ENCODE measurements at places on chromosomes 2 and 18.

DNA sequence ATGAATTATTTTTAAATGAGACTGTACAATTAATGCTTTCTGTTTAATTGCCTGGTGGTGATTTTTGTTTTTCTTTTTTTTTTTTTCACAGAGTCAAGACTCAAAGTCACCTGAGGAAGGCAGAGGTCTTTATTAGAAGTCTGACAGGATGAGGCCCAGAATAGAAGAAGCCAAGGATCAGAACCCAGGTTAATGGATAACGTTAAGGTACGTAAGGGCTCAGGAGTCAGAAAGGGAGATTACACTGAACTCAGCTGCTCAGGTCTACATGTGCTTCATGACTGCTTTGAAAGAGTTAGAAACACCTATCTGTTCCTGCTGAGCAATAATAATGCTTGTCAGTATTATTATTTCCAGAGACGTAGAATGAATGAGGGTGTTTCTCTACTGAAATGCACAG lies 196.5 kb downstream of the LRATD1 start:
- DNase-seq: no peak

DNA sequence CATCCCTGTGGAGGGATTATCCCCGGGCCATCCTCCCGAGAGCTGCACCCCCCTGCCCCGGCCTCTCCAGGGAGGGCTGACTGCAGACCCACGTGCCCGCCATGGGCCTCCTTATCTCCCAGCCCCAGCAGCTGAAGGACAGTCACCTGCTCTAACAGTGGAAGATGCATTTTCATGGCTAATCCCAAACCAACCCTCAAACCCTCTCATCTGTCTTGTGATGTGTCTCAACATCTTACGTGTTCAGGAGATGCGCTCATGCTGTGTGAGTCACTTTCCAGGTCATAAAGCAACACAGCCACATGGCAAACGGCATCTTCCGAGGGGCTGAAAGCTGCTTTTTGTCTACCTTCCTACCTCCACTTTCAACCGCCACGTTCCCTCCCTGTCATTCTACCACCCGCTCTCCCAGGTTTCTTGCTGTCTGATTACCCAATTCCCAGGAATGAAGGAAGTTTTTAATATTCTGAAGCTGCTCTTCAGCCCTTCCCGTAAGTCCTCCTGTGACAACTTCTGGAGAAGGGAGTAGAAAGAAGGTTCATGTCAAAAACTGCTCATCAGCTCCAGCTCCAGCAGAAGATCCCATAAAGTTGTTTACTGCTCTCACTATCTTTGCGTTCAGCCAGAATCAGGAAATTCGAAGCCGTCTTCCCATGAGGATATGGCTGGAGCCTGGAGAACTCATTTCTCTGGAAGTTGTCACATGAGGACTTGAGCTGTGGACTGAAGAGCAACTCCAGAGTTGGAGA lies 54.5 kb downstream of the MBP start:
- no peak for DNase-seq

DNA sequence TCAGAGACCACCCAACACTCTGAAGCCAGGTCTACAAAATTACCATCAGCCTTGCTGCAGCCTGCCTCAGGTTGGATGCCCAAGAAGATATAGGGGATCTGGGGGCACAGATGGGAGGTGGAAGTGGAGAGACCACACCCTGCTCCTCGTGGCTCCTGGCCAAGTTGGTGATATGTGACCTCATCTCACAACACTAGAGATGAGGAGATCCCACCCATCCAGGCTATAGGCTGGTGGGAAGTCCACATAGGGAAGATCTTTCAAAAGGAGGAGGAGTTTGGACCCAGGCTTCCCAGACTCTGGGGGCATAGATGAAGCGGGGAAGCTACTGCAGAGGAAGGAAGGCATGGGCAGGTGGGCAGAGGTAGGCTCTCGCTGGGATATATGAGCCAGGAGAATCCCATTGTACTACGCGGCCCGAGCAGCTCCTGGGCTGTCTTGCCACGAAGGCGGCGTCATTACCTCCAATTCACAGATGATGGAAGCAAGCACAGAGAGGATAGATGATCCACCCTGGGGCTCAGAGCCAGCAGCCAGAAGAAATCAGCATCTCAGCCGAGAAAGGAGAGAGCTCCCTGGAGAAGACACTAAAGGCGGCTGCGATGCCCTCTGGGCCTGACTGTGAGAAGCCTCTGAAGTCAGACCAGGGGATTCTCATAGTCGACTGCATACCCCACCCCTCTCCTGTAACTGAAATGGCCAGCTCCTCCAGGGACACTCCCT lies 96.0 kb downstream of the RHOB start:
- no peak for DNase-seq

DNA sequence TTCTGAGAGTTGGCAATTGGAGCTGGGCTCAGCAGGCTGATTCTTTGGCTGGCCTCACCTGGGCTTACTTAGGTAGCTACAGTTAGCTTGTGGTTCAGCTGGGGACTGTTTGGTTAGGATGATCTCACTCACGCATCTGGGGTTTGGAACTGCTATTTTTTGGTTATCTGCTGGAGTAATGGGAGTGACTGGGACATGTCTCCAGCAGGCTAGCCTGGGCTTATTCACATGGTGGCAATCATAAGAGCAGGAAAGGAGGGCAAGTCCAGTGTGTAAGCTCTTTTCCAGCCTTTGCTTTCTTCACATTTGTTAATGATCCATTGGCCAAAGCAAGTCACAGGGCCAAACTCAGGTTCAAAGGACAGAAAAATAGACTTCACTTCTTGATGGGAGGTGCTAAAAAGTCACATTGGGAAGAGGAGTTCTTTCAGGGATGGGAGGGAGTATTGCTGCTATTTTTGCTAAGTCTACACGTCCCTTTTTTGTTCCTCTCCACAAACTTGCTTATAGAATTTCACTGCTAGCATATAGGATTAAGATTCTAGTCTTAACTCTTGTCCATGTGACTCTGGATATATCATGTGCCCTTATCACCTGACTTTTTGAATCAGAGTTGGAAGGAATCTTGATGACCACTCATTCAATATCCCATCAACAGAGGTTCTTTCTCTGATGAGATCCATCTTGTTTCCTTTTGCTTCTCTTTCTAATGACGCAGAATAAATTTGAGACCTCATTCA lies 174.0 kb downstream of the ZFP36L2 start:
- no peak for DNase-seq

- DNase-seq: no peak
These were observed 153.7 kb upstream of the NCK2 start for GRCh38 chr2:105590780-105591660.

- DNase-seq: no peak
These were observed 678.0 kb downstream of the ARHGAP15 start for GRCh38 chr2:143807192-143807591.

GRCh38 chr2:8529706-8530277 lies 152.1 kb upstream of the ID2 start:
- no peak for DNase-seq

GRCh38 chr2:238424313-238424700 lies 2.4 kb upstream of the ASB1 start:
- DNase-seq: no peak

- DNase-seq: no peak
These were observed 61.1 kb upstream of the RAPH1 start for GRCh38 chr2:203596183-203596582.

- no peak for DNase-seq
These were observed 75.6 kb downstream of the CELF4 start for GRCh38 chr18:37489998-37490397.

GRCh38 chr2:127043367-127044164 lies 63.4 kb downstream of the BIN1 start:
- no peak for DNase-seq

DNA sequence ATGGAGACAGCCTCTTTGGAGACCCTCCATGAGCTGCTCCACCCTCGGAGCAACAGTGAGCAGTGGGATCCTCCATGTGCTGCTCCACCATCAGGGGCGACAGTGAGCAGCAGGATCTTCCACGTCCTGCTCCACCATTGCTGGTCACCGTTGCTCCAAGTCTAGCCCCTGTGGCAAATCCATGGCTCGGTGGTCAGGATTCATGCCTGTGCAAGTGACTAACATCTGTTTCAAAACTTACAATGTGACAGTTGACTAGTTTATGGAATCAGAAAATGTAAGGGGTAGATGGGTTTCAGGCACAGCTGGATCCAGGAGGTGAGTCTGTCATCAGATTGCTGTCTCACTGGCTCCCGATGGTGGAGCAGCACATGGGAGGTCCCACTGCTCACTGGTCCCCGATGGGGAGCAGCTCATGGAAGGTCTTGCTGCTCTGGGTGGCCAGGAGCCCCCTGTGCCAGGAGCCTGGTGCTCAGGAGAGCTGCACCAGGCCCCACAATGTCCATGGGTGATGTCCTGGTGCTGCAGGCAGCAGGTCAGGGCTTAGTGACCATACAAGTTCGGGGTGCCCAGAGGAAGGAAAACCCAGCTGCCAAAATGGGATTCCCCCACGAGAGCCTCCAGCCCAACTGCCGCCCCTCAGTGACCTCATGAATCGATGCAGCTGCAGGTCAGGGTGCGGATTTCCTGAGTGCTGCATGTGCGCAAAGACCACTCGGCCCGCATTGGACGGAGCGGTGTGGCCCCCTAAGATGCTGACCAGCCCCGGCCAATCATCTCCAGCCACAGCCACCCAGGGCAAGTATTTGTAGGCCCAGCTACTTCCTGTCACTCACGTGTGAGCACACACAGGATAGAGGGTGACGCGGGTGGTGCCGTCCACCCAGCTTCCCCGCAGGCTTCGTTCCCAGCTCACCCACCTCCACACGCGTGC lies 116.5 kb upstream of the OTOS start:
- DNase-seq: no peak

DNA sequence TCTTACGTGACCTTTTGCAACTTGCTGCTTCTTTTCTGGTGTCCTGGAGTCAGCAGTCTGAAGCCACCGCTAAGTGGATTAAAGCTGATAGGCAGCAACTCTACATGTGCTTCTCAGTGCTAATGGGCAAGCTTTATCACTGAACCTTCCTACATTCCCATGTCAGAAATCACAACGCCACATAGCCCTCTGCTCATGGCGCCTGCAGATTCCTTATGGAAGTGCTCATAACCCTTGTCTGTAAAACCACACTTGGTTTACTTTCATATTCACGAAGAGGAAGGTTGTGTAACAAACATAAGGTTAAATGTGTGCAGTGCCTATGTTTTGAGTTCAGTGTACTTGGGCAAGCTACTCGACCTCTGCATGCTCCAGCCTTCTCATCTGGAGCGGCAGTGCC lies 319.8 kb downstream of the FBXO15 start:
- no peak for DNase-seq

DNA sequence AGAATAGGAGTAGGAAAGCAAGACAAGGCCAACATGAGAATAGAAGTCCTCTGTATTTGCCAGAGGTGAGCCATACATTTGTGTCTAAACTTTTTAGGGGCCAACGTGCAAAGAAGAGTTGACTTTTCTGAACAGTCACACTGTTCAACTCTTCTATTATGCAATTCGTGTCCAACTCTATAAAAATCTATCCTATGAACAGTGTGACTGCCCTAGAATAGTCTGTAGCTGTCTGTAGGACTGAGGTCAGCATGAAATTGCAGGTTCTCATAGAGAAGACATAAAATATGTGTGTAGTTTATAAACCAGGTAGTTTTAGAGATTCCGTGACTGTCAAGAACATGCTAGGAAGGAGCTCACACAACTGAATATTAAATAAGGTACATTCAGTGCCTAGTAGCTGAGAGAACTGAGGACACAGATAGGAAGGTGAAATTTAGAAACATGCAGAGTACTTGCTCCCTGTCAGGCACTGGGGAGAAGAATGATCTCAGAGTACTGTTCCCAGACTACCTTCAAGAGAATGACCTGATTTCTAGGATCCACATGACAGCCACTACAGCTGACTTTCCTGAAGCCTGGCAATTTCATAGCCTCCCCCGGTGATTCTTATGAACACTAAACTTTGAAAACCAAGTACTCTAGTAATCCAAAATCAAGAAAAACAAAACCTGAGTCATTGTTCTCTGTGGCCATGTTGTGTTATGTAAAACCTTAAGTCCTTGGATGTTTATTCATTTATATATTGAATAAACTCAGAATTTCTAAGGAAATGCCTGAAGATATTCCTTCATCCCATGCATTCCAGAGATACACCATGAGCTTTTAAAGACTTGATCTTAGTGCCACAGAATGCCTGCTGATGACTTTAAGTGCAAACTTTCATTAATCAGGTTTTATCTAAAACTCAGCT lies 201.5 kb upstream of the BOD1L2 start:
- no peak for DNase-seq

DNA sequence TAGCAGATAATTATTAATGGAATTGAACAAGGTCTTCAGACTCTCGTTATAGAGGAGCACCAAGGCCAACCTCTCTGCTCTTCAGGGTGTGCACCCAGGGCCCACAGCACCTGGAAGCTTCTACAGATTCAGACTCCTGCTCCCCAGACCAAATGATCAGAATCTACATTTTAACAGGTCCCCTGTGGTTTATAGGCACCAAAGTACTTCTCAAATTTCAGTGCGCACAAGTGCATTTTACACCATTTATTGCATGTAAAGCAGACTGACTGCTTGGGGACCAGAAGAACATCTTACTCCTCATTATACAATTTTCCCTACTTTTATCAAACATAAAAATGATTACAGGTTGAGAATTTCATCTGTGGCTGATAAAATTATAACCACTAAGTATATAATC lies 163.9 kb downstream of the COL4A4 start:
- no peak for DNase-seq

DNA sequence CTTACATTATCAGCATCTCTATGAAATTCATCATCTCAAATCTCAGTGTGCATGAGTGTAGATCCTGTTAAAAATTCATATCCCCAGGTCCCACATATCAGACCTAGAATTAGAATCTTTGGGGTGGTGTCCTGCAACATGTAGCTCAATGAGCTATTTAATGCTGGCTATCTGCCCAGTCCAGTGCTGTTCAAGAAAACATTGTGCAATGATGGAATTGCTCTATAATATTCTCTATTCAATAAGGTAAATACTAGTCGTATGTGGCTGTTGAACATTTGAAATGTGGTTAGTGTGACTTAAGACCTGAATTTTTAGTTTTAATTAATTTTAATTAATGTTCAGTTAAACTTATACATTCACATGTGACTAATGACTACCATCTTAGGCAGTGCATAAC lies 127.4 kb downstream of the NOL4 start:
- DNase-seq: no peak

GRCh38 chr18:79356435-79356834 lies 39.3 kb upstream of the NFATC1 start:
- DNase-seq: no peak

DNA sequence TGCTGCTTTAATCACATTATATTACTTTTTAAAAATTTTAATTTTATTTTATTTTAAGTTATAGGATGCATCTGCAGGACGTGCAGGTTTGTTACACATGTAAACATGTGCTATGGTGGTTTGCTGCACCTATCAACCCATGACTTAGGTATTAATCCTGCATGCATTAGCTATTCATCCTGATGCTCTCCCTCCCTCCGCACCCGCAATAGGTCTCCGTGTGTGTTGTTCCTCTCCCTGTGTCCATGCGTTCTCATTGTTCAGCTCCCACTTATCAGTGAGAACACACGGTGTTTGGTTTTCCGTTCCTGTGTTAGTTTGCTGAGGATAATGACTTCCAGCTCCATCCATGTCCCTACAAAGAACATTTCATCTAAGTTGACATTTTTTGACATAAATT lies 283.2 kb downstream of the CYRIA start:
- no peak for DNase-seq

GRCh38 chr18:48074929-48075706 lies 144.7 kb upstream of the SMAD2 start:
- no peak for DNase-seq

- DNase-seq: no peak
These were observed 15.0 kb downstream of the KANSL3 start for GRCh38 chr2:96623116-96623515.

GRCh38 chr2:183088061-183088460 lies 9.5 kb downstream of the DUSP19 start:
- DNase-seq: no peak

GRCh38 chr2:88549616-88550292 lies 77.5 kb downstream of the EIF2AK3 start:
- DNase-seq: no peak

Data from SW 1271 (cell line).